ENCODE measurements at places on chromosomes 6 and 20.

- no peaks in the 10 kb centered on the region for H3K27me3 ChIP-seq
- peak overlapping the region; percentile 49 for H3K27ac ChIP-seq
- H3K4me3 ChIP-seq: no peak overlapping the region
- DNase-seq: no peak
- no peaks in the 10 kb centered on the region for H3K36me3 ChIP-seq
- H3K4me1 ChIP-seq: peaks cover 19% of the 10 kb centered on the region
Observed at GRCh38 chr6:87944541-87944954, 103.1 kb upstream of the SPACA1 start.

GRCh38 chr6:109701221-109701620, 10.1 kb downstream of the FIG4 start:
- H3K4me3 ChIP-seq: no peak overlapping the region
- no peak overlapping the region for H3K27ac ChIP-seq
- H3K36me3 ChIP-seq: no peaks in the 10 kb centered on the region
- DNase-seq: no peak
- H3K27me3 ChIP-seq: no peaks in the 10 kb centered on the region

- no peaks in the 10 kb centered on the region for H3K27me3 ChIP-seq
- H3K36me3 ChIP-seq: no peaks in the 10 kb centered on the region
- peaks cover 2% of the 10 kb centered on the region for H3K4me1 ChIP-seq
- H3K27ac ChIP-seq: no peak overlapping the region
- H3K4me3 ChIP-seq: no peak overlapping the region
- no peak for DNase-seq
Observed at GRCh38 chr6:142537612-142538478, 236.0 kb downstream of the ADGRG6 start.

DNA sequence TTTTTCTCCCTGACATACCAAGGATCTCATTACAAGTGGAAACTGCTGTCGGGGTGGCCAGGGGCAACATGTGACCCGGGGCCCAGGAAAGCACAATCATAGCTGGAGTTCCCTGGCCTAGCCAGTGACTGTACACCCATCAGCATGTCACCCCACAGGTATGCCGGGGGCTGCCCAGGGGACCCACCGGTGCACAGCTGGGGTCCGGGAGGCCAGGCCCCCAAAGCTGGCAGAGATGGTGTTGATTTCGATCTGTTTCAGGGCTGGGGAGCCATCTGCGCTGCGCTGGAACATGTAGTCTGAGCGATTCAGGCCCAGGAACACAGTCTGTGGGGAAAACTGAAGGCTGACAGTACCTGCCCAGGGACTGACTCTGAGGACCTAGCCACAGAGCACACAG, 13.3 kb downstream of the GSS start:
- H3K4me3 ChIP-seq: no peak overlapping the region
- no peaks in the 10 kb centered on the region for H3K27me3 ChIP-seq
- peaks cover 23% of the 10 kb centered on the region for H3K4me1 ChIP-seq
- H3K36me3 ChIP-seq: peaks cover 57% of the 10 kb centered on the region

Data from suprapubic skin (tissue), 4 donors.